Epithelial cell of esophagus (primary cell): ENCODE measurements at places on chromosomes 16 and 17.

DNA sequence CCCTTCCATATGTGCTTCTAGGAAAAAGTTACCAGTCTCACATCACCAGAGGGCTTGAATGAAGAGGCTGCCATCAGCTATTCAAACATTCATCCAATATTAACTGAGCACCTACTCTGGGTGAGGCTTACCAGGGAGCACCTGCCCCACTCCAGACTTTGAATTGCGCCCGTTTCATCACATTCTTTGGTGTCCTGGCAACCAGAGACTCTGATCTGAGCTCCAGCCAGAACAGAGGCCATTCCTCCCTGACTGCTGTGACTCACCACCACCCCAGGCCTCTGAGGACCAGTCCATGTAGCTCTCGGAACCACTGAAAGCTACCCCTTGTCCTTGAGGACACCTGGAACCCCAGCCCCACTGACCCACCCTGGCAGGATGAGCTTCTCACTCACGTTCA is at the start of gene C16orf96:
C16orf96 (plus strand) TSS at position 229 of the 400 bp plus-strand sequence; CDS start at position 379, 150 bp downstream.
- DNase-seq = peak; percentile 22

- DNase-seq = peak; percentile 57
Observed at GRCh38 chr17:46758614-46759013, 59.9 kb downstream of the WNT3 start.

GRCh38 chr16:88633684-88634140 is 4.7 kb upstream of the IL17C start:
- peak; percentile 57 for DNase-seq

DNA sequence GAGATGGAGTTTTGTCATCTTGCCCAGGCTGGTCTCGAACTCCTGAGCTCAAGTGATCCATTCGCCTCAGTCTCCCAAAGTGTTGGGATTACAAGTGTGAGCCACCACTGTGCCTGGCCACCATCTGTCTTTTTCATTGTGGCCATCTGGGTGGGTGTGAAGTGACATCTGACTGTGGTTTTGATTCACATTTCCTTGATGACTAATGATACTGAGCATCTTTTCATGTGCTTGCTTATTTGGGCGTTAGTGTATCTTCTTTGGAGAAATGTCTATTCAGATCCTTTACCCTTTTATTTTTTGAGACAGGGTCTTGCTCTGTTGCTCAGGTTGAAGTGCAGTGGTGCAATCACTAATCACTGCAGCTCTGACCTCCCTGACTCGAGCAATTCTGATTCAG is 53.9 kb upstream of the ERN1 start:
- peak; percentile 26 for DNase-seq
